Activated gamma-delta T cell treated with anti-CD3 and anti-CD28 coated beads, Interleukin-2, amount 50 U/mL, for 16 hours (primary cell): ENCODE measurements at places on chromosomes 11 and 22.
A peak's percentile ranks its signal among the peaks of the same experiment; 100 is the strongest.

- DNase-seq, result no peak
Measured at GRCh38 chr11:132910011-132910760, 622.1 kb downstream of the OPCML start.

DNA sequence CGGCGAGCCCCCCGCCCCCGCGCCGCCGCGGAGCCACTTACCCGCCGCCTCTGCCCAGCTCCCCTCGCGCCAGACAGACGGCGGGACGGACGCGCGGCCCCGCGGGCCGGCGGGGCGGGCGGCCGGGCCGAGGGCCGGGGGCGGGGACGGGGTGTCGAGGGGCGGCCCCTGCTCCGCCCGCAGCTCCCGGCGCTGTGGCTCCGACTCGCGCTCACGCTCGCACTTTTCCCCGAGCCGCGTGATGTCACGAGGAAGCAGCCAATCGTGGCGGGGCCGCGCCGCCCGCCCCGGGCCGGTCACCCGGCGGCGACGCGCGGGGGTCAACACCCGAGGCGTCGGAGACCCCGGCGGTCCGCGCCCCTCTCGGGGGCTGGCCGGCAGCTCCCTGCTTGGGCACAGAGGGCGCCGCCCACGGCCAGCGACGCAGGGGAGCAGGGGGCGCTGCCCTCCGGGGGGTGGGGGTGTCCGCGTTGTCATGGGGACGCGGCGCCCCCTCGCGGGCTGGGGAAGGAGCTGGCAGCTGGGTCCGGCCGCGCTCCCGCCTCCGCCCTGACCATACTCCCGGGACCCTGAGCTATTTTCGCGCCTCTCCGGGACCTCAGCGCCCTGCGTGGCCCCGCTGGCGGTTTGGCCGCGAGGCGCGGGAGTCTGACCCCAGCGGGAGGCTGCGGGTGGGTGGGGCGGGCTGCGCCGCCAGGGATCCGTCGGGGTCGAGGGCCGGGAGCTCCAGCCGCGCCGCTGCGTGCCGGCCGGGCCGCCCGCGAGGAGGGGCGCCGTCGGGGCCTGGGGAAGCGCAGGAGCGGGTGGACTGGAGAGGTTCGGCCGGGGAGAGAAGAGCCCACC, at the start of gene CHRM4:
TSS of gene CHRM4 (minus strand) at position 199 of the 843 bp plus-strand sequence. CDS start 5,219 bp downstream, outside the sequence.
- no peak for DNase-seq

DNA sequence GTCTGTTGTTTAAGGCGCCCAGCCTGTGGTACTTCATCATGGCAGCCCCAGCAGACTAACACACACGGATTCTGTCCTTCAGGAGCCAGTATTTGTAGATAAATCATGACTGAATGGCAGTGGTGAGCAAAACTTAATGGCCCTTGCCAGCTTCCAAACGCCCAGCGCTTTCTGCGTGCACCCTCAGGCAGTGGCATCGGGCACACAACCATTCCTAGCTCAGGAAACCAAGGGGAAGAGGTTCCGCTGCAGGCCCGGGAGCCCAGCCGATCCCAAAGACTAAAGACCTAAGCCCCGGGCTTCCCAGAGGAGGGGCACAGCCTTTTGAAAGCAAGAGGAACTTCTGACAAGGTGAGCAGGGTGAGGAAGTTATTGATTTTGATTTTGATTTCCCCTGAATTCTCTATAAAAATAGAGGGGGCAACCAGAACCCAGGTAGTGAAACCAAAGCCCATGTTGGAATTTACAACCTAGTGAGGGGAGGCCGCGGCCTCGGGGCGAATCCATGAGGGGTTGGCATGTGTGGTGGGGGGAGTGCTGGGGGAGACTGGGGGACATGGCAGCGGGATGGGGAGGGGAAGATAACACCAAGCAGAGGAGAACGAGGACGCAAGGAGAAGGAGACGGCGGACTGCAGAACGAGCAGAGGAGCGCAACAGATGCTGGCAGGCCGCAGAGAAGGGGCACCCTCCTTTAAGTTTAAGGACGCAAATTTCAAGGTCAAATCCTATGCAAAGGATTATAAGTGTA, 79.9 kb upstream of the SEPTIN5 start:
- no peak for DNase-seq

- DNase-seq, result no peak
Measured at GRCh38 chr11:19589567-19590260, 122.9 kb upstream of the NAV2 start.

DNA sequence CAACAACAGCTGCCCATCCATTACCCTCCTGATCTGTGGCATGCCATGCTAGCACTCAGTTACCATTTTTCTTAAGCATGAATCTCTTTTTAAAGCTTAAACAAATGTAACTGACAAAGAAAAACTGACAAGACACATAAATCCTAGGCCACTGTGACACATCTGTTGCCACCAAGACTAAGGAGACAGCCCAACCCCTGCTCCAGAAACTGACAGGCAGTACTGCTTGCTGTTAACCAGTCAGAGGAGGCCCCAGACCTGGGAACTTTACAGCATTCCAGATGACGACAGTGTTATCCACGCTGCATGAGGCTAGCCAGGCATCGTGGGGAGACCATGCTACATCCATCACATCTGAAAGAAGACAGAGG, 33.8 kb downstream of the HIRA start:
- DNase-seq, result no peak

DNA sequence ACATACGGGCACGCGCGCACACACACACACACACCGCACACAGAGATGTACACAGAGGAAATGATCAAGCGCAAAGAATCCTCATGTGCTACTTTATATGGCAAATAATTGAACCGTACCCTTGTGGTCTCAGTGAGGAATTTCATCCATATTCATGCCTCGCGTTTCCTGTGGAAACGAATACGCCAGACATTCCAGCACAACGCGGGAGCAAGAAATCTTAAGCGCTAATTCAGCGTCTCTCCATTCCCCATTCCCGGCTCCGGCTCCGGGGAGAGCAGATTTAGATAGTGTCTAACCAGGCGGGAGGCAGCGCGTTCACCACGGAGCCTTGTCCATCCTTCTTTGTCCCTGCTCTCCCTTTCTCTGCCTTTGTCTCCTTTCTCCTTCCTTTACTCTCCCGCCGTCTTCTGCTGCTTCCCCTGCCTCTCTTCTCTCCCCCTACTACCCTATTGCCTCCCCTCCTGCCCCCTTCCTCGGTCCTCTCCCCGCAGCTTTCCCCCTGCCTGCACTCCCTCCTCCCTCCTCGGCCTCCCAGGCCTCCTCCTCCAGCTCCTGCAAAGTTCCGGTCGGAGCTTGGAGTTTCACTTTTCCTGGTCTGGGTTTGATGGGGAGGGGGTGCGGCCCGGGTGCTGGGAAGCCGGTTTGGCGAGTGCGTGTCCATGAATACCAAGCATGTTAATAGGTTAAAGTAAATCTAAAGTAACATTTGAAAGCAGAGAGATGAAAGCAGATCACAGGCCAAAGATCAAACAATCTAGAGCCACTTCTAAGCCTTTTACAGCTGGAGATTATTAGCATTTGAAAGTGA, 579.3 kb downstream of the BUD13 start:
- DNase-seq, result no peak

DNA sequence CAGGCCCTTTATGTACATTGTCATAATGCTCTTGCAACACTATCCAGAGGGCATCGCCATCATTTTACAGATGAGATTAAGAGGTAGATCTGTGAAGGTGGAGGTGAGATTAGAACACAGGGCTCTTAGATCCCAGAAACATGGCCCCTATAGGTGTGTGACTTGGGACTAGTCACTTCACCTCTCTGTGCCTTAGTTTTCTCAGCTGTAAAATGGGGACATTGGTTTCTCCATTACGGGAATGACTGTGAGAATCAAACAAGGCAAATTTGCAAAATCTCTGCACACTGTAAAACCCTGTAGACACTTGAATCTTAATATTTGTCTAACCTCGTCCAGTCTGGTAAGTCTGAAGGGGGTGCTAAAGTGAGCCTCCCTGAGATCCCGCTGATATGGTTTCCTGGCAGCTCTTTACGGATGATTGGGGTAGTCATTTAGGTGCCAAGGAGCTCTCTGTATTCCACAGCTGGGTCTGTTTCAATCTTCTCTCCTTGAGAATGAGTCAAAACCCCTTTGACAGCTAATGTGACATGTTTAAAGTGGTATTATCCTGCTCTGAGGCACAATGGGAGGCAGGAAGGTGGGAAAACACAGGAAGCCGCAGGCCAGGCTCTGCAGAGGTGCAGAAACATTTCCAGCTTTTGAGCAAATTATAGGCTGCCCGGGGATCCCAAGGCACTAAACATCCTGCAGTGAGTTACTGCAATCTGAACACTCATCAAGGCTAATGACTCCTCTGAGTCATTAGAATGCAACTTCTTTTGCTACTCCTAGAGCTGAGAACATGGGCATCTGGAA, 140.8 kb downstream of the CCDC81 start:
- no peak for DNase-seq

DNA sequence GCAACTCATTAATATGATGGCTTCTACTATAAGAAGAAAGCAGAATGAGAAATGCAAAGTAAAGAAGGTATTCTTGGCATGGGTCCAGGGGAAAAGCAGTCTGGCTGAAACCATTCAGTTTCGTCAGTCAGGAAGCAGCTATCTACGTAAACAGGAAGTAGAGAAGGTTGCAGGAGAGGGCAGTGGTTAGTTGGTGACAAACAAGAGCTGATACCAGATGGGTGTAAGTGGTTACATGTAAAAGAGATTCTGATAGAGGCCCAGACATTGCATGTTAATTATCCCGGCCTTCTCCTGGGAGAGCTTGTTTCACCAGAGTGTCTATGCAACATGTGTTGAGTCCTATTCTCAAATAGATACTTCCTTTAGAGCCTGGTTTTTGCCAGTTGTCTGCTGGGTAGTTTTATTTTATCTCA, 58.4 kb upstream of the PSMA1 start:
- peak; percentile 50 for DNase-seq

DNA sequence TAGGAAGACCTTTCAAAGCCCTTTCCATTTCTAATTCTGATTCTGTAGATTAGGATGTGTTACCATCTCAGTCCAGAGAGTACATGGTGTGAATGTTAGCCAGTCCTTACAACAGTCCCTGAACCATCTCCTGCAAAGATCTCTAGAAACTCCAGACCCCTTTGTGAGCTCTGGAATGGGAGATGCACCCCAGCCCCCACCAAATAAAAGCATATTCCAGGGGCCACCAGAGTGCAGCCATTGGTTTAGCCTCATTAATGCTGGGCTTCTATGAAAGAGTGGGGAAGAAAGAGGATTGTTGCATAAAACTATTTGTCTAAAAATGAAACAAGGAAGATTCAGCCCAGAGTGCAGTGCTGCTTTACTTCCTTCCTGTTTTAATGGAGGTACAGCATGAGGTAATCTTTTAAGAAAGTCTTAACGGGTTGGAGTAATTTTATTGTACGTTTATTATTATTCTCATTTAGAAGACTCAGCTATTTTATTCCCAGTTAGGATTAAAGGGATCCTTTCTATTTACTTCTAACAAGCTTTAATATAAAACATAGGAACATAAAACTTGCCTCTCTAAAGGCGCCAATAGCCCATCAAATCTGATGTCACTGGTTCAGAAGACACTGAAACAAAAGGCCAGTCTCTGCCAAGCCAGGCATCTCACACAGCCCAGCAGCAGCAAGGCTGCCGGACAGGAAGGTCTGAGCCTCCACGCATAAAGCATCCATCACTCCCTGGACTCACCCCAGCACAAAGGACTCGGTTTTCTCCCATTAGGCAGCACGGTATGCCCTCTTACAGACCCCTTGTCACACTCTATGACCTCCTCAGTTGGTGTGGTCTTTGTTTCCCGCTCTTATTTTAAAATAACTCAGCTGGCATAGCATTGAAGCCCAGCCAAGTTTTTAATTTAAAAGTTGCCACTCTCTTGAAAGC, 203.9 kb upstream of the BLID start:
- DNase-seq, result no peak

DNA sequence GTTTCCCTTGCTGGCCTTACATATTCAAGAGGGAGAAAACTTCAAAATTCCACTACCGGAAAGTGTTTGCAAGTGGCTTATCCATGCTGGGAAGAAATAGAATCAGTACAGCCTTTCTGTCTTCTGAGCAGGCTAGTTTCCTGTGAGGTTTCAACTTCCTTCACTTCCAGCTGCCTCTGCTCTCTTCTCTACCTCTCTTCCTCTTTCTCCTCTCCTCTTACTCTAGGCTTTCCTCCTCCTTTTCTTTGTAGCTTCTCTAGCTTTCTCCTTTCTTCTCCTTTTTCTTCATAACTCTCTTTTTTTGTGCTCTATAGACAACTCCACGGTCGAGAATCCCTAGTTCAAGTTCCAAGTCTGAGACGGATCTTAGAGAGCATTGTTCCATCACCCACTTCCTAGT, 421.8 kb downstream of the ETS1 start:
- no peak for DNase-seq

DNA sequence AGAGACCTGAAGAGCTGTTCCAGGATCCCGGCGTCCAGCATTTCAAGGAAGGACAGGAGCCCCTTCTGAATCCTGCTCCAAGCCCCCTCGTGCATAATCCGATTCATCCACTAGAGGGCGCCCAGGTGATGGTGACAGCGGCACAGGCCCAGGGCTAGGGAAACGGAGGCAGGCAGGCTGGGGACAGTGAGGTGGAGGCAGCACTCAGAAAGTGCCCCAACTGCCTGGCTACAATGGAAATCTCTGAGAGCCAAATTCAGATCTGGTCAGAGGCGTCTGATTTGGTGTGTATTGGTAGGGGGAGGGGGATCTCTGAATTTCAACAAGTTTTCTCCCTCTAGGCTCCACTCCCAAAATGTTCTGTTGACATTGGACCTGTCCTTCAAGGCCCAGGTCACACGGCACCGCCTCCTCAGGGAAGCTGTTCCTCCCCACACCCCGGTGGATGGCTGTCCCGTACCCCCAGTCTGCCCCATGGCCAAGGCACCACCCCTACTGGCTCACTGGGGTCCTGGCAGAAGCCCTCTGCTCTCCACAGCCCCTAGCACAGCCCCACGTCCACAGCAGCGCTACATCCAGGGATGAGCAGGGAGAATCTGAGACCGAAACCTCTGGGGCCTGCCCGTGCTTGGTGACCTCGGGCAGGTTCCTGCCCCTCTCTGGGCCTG, 142.9 kb downstream of the CRYBB2 start:
- peak; percentile 60 for DNase-seq

DNA sequence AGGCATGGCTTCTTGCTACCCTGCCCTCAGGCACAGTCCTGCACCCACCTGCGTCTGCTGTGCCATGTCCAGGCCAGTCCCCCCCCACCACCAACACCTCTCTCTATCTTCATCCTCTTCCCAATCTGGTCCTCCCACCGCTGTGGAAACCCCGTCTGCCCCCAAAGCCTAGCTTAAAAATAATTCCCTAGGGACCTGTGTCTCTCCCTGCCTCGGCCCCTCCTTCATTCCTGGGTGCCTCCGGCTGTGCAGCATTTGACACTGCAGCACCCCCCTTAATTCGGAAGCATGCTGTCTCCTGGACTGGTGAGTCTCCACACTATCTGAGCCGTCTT, 2.5 kb upstream of the ASCL2 start:
- no peak for DNase-seq

- DNase-seq, result no peak
Measured at GRCh38 chr22:42277988-42278776, 7.7 kb upstream of the TCF20 start.
